ENCODE measurements at places on chromosomes 7 and 10.

GRCh38 chr7:30519122-30519521 is 14.5 kb upstream of the GGCT start:
- no peak for DNase-seq

DNA sequence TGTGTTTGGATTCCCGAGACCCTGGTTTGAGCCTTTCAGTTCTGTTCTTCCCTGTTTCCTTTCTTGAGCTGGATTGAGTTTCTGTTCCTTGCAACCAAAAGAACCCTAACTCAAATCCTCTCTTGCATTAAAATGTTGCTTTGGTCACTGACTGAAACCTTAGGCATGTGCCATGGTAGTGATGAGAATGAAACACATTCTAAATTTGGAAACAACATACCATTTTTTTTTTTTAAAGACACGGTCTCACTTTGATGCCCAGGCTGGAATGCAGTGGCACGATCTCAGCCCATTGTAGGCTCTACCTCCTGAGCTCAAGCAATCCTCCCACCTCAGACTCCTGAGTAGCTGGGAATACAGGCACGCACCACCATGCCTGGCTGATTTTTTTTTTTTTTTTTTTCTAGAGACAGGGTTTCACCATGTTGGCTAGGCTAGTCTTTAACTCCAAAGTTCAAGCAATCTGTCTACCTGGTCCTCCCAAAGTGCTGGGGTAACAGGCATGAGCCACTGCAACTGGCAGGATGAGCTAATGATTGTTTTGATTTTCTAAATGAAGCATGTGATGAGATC is 8.4 kb downstream of the THAP5 start:
- no peak for DNase-seq

- no peak for DNase-seq
These were observed 94.9 kb downstream of the OAT start for GRCh38 chr10:124323806-124324205.

GRCh38 chr7:139634087-139634486 is 110.6 kb downstream of the CLEC2L start:
- DNase-seq = no peak

GRCh38 chr10:20648263-20648874 is 248.7 kb downstream of the NEBL start:
- no peak for DNase-seq

DNA sequence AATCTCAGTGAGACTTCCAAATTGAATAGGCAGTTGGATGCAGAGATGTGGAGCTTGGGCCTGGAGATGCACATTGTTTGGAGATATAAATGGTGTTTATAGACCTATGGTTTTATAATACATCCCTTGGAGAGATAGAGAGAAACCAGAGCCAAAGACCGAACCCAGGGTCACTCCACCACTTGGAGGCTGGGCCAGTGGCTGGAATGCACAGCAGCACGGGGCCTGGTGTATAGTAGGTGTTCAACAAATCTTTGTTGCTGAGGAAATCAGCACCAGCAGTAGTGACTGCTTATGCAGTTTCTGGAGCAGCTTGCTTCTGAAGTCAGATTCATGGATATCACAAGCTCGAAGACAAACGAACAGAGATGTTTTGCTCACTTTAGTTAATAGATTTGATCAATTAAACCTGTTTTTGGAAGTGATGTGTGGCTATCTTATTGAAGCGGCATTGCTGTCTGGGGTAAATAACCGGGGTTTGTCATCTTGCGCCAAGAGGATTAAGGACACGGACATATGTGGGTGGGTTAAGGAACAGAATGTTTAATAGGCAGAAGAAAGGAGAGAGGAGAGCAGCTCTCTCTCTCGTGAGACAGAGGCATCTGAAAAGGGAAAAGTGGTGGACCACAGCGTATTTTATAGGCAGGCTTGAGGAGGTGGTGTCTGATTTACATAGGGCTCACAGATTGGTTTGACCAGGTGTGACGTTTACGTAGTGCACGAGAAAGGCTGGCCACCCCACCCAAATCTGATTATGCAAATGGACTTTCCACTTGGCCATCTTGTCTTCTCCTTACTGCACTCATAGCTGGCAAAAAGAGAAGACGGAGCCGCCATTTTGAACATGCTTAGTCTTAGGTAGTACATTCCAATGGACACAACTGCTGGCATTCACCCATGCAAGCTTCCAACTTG is 11.1 kb downstream of the RBP4 start:
- DNase-seq = no peak

DNA sequence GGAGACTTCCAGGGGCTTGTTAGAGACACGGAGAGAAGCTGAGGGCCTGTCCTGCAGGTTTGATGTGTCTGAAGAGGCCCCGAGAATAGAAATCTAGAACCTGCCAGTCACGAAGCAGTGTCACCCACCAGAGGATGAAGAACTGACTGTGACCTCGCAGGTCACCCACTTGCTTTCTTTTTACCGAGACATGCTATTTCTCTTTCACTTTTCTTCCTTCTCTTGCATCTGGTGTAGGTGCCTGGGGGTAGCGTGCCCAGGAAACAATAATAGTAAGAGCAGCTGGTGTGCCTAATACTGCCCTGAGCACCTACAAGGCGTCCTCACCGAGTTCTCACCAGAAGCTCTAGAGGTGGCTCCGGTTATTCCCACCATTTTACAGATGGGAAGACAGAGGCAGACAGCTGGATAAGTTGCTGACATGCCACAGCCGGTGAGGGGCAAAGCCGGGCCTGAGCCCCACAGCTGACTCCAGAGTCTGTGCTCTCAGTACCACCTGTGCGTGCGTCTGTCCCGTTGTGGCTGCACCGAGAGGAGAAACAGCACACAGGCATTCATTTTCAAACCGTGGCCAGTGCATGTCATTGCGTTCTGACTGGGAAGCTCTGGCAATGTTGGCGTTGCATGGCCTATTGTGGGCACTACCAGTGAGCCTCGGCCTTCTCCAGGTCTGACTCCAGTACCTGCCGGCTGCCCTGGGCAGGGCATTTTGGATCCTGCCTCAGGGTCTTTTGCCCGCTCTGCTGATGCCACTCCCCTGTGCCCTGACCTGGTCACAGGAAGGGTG is 7.8 kb downstream of the CHST3 start:
- no peak for DNase-seq

DNA sequence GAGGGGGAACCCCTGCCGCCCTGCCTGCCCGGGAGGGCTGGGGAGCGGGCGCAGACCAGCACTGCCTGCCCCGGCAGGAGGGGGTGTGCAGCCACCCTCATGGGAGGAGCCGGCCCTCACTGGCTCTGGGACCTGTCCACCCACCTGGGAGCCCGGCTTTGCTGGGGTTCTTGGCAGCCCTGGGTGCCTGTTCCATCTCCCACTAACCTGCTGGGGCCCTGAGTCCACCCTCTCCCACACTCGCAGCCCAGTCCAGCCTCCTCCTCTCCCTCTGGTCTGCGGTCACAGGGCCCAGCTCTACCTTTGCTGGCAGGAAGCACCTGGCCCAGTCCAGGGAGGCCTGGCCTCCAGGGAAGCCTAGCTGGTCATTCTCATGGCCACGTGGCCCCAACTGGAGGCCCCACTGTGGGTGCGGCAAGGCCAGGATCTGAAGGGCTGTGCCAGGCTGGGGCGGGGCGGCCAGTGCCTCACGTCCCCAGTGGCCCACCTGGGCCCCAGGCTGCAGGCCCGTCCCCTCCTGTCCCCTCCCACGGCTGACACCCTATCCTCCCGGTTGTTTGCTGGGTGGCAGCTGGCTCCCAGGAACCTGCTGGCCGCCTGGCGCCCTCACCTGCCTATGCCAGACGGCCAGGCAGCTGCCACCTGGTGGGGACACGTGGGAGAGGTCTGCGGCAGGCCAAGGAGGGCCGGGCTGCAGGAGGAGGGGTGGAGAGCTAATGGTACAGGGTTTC is at the start of gene TMEM184A:
TSS of gene TMEM184A (minus strand) at position 393 of the 731 bp plus-strand sequence. CDS start 721 bp downstream, outside the sequence.
- DNase-seq = no peak

DNA sequence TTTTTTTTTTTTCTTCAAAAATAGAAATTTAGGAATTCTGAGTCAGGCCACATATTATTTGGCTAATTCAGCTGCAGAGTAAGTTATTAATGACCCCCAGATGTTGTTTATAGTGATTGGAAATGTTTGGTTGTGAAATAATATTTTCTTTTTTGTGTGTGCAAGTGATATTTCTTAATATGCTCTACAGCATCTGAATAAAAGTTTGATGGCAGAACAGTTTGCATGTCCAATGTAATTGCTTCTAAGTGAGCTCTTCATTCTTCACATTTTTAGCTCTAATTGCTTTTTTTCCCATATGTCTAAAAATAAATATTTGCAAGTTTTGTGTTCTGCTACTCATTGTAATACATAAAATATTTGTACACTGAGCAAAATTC is 116.0 kb downstream of the ARID5B start:
- DNase-seq = no peak

GRCh38 chr7:104469166-104469820 is 140.9 kb downstream of the LHFPL3 start:
- no peak for DNase-seq

- no peak for DNase-seq
These were observed 48.6 kb downstream of the CLEC2L start for GRCh38 chr7:139572071-139572470.

- no peak for DNase-seq
These were observed 111.3 kb upstream of the CHST15 start for GRCh38 chr10:124204726-124205125.

DNA sequence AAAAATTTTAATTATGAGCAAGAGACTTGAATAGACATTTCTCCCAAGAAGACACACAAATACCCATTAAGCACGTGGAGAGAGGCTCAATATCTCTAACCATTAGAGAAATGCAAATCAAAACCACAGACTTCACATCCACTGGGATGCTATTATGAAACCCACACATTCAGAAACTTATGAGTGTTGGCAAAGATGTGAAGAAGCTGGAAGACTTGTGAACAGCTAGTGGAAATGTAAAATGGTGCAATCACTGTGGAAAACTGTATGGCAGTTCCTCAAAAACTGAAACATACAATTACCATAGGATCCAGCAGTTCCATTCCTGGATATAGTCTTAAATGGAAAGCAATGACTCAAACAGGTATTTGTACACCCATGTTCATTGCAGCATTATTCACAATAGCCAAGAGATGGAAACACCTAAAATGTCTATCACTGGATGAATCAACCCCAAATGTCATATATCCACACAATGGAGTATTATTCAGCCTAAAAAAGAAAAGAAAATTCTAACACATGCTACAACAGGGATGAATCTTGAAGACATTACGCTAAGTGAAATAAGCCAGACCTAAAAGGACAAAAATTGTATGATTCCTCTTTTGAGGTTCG is 53.5 kb upstream of the FRMD4A start:
- DNase-seq = no peak

GRCh38 chr7:96676919-96677318 is 32.7 kb downstream of the SEM1 start:
- DNase-seq = no peak

DNA sequence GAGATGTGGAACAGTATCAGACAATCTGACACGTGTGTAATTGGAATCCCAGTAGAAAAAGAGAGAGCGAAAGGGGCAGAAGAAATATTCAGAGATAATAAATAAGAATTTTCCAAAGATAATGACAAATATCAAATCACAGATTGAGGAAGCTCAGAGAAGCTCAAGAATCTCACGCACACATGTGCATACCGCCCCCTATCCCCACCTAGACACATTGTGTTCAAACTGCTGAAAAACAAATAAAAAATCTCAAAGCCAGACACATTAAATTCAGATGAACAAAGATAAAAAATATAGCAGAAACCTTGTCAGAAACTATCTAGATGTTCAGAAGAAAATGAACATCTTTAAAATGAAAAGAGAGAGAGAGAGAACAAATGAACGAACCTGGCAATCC is 17.2 kb downstream of the SFR1 start:
- DNase-seq = no peak

DNA sequence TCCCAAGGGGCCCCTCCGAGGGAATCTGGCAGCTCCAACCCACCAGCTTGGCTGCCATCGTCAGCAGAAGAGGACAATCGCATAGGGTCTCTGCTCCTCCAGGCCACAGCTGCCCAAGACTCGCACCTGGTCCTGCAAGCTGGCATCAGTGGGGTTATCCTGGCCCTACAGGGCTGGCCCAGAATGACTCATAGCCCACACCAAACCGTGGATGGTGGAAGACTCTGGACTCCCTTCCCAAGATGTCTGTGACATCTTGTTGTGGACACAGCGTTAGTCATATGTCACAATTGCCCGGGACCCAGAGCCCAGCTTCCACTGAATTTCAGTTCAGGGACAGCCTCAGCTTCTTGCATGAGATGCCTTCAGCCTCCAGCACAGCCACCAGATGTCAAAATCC is 91.5 kb upstream of the CUX1 start:
- no peak for DNase-seq

- no peak for DNase-seq
These were observed 107.0 kb downstream of the ELFN1 start for GRCh38 chr7:1777122-1777521.

- no peak for DNase-seq
These were observed 759.9 kb downstream of the IPMK start for GRCh38 chr10:57507788-57508187.
